ENCODE measurements at places on chromosomes 16 and 17. TPM values are rescaled to one million over a fixed set of nuclear protein-coding genes. Genes with fewer than 3 reads are reported as not detected.

The CACNB1 gene
- total RNA-seq, result 147 TPM

The TPPP3 gene
- total RNA-seq, result 135 TPM

DNA sequence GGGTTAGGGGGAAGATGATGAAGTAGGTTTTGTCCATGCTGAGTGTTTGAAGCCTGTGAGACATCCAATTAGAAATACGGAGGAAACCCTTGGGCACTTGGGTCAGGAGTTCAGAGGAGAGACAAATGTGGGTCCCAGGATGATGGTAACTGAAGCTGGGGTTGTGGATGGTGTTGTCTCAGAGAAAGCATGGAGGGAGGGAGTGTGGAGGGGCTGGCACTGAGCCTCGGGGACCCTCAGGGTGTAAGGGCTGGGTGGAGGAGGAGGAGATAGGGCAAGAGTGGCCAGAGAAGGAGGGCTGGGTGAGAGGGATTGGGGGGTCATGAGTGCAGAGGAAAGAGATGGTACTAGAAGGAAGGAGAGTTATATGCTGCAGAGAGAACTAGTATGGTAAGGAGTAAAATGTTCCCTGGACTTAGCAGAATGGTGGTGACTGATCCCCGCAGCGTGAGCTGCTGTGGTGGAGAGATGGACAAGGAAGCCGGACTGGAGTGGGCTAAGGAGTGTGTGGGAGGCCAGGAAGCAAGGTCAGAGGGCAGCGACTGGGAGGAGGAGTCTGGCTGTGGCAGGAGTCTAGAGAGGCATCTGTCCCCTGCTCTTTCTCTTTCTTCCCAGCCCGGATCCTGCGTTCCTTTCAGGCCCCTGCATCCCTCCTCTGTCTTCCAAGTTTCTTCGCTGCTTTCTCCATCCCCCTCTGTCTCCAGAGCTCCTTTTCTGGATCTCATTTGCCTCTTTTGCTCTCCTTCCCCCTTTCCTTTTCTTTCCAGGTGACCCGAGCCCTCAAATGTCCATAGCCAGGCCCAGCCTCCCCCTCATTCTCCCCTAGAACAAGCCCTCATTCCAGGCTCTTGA lies 3.9 kb upstream of the COL1A1 start:
- no peak for DNase-seq

DNA sequence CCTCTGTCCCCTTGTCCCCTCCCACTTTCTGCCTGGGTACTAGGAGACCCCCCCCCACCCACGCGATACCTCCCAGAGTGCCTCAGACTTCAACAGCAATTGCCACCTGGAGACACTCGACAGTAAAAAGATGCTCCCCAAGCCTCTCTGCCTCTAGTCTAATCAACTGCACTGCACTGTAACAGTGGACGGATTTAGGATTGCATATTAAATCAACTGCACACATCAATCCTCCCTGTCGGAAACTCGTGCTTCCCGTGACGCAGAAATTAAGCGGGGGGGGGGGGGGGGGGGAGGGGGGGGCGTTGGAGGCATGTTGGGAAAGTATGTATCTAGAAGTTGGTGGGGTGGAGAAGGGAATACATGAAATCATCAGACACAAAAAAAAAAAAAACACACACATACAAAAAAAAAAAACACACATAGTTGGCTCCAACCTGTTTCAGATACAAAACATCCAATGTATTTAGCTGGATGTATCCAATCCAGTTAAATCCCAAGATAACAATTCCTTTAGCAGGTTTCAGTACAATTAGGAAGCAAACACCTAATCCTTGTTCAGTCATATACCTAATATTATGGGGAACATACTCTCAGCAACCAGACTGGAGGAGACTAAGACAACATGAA lies 29.7 kb downstream of the FAM222B start:
- DNase-seq, result peak; percentile 5

DNA sequence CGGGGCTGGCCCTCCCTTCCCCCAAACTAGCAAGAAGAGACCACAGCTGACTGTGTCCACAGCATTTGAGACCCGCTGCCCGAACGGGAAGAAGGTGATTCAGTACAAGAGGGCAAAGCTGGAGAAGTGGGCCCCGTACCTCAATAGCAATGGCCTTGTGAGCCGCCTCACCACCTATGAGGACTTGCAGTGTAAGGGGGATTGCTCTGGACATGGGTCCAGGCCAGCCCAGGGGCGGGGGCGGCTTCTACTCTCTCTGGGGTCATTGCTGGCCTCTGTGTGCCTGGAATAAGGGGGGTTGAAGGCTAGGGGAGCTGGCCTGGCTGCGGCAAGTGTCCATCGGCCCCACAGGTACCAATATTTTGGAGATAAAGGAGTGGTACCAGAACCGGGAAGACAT lies 12.9 kb upstream of the KATNB1 start:
- DNase-seq, result no peak

The MSRB1 gene
- 9.2 TPM for total RNA-seq

The ZDHHC1 gene
- total RNA-seq, result 14.2 TPM

The PPP1R1B gene
- total RNA-seq, result 7.1 TPM

All from tongue (tissue), 3 donors.